ENCODE measurements at places on chromosomes 12 and 14.

- DNase-seq, result no peak
These were observed 14.5 kb upstream of the KRT83 start for GRCh38 chr12:52335598-52336262.

DNA sequence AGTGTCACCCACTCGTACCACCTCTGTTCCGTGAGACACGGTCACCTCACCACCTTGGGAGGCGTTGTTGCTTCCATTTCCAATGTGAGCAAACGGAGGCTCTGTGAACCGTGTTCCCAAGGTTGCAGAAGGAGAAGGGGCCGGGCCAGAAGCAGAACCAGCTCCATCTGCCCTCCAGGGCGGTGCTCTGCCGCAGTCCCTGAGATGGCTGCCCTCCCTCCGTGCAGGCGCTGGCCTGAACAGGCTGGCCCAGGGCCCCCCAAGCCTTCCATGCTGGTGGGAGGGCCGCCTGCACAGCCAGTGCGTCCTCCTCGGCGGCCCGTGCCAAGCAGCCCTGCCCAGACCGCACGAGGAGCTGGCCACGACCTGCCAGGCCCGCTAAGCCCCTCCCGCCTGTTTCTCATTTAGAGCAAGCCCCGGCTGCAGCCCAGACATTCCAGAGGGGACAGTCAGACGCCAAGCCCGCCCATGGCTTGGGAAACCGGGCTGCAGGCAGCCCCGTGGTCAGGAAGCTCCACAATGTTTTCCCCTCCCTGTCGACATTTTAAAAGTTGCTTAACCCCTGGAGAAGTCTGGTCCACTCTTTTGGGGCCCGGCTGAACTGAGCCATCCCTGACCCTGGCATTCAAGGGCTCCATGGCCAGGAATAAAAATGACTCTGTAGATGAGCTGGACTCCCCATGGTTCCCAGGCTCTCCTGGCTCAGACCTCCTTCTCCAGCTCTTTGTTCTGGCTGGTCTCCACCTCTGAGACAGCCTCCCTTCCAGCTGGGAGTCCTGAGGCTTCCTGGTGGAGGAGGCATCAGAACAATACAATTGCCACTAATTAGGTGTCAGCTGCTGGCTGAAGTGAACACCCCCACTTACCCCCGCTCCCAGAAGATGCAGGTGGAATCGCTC lies 236.0 kb downstream of the BCL11B start:
- DNase-seq, result peak; percentile 85

- no peak for DNase-seq
These were observed 15.9 kb upstream of the FLVCR2 start for GRCh38 chr14:75562489-75562888.

DNA sequence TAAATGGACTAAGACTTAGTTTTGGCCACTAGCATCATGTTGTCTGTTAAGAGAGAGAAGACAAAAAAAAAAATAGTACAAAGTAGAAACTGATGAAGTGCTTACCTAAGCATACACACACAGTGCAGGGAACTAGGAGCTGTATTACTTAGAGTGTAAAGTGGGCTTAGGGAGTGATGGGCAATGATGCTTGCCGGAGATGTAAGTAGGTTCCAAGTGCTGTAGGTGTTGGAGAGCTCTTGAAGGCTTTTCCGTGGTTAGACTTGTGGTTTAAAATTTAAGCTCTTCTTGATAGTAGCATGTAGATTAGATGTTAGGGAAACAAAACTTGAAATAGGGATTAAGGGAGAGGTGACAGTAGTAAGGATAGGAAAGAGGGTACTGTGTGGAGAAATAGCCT lies 34.7 kb downstream of the MIA2 start:
- DNase-seq, result no peak

Data from fibroblast of skin of left quadriceps (primary cell).